ENCODE measurements at places on chromosomes 3 and 15.

- no peak for DNase-seq
These were observed 43.0 kb upstream of the FGF7 start for GRCh38 chr15:49379996-49380395.

- DNase-seq, result no peak
These were observed 1.3 kb downstream of the DENND4A start for GRCh38 chr15:65790694-65791334.

DNA sequence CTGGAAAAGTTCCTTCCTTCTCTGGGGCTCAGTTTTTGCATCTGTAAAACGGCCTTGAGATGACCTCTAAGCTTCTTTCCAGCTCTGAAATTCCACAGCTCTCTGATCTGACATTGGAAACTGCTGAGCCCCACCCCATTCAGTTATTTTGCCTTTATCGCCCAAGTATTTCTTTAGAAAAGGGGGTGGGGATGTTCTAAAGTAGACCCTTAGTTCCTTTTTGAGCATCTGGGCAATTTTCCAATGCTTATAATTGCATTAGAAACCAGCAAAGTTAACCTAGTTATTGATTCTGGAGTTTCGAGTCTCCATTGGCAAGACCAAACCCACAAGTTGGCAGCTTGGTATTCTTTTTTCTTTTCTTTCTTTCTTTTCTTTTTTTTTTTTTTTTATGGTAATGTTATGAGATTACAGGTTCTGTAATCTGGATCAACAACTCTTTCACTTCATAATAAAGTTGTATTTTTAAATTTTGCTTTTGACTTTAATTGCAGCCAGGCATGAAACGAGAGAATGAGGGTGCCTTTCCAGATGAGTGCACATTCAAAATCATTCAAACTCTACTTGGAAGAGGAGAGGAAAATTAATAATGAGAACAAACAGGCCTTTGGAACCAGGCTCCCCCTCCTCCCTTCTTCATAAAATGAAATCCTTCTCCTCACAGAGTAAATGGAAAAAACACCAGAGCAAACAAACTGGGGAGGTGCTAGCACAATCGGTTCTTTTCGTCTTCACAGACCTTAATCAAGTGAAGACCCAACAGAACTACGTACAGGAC lies 76.8 kb upstream of the LRIG1 start:
- DNase-seq, result no peak

GRCh38 chr3:156332304-156332703 lies 211.9 kb downstream of the KCNAB1 start:
- DNase-seq, result no peak

DNA sequence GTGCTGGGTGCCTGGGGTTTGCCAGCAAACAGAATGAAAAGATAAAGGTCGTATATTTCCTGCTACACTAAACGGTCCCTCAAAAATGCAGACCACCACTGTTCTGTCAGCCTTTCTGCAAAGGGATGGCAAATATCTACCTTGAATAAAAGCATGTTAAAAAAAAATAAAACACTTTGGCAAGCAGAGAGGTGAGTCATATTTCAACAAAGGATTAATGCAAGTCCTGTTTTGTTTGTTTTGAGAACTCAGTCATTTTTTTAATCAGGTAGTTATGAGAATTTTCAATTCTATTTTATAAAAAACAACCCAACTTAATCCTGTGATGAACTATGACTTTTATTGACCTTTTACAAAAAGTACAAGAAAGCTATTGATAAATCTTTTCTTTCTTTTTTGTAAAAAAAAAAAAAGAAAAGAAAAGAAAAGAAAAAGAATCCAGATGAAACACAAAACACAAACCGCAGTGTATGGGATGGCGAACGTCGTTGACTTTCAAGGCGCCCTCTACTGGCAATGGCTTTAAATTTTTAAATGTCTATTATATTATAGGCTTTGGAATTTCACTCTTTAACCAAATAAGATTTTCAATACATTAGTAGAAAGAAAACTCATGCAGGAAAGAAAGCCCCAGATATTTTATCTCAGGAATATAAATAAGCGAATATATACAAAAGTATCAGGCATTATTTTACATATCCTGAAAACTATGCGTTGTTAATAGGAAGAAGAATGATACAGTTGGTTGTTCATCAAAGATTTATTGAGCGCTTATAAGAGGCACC lies 87.8 kb downstream of the NCEH1 start:
- DNase-seq, result no peak

GRCh38 chr15:65722191-65722590 lies 69.9 kb downstream of the DENND4A start:
- DNase-seq, result no peak

DNA sequence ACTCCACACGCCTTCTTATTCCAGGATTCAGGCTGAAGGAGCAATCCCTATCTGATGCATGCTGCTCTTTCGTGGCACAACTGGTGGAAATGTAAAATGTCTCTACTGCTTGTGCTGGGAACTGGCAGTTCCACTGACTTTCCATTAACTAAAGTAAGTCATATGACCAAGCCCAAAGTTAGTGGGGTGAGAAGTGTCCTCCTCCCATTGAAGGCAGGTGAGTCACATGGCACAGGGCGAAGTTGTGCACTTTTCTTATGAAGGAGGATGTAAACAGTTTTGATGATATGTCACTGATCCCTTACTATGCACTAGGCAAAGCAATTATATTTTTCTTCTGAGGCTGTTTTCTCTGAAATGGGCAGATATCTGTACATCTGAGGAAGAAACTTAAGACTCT lies 51.6 kb downstream of the SLC7A14 start:
- DNase-seq, result no peak

GRCh38 chr3:184259396-184259877 lies 1.9 kb downstream of the CAMK2N2 start:
- no peak for DNase-seq

- DNase-seq, result no peak
These were observed 706 bp downstream of the DVL3 start for GRCh38 chr3:184155644-184156521.

- no peak for DNase-seq
These were observed 388.2 kb upstream of the AGTR1 start for GRCh38 chr3:148309390-148310035.

GRCh38 chr3:42503957-42504333 lies 1.5 kb downstream of the VIPR1 start:
- DNase-seq, result no peak

GRCh38 chr15:99211926-99212325 lies 37.5 kb downstream of the TTC23 start:
- DNase-seq, result no peak

DNA sequence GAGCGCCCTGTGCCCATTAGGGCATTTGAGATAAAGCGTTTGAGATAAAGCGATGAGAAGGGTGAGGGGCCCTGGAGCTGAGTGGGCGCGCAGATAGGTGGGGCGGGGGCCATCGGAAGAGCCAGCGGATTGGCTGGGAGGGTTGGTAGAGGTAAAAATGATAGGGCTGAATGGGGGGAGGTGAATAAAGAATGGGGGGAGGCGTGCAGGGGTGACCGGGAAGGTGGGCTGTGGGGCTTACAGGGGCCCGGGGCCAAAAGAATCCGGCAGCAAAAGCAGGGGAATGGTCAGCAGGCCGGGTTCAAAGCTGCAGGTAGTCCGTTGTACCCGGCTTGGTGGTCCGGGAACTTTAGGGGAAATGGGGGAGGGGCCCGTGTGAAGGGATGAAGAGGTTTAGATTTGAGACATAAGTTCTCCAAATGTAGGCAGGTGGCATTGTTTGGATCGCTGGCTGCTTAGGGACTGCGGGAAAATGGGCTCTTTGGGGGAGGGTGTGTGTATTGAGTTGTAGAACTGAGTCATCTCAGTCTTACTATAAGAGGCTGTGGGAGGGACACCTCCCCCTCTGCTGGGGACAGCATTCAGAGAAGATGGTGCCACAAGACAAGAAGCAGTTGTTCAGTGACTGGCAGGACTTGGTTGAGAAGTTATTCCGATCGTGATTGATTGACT lies 610 bp downstream of the ARID3B start:
- no peak for DNase-seq

DNA sequence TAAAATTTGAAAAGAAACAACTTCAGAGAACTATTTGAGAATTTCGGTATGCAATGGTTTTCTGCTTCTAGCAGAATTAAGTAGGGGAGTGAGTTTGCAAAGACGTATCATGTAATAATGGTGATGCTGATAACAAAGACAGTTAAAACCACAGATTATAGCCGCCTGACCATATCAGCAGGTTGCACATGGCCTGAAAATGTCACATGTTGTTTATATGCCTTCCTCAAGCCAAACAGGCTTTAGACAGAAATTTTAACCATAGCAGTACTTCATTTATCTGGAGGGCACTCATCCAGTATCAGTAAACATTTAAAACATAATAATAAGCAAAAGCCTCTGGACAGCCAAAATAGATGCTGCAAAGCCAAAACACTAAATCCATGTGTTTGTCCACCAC lies 131.7 kb downstream of the RYR3 start:
- no peak for DNase-seq

GRCh38 chr3:64861684-64862083 lies 173.9 kb upstream of the ADAMTS9 start:
- no peak for DNase-seq

Data from BJ (cell line).